HFFc6 (cell line): ENCODE measurements at places on chromosomes 6 and 20.
A peak's percentile ranks its signal among the peaks of the same experiment; 100 is the strongest.

DNA sequence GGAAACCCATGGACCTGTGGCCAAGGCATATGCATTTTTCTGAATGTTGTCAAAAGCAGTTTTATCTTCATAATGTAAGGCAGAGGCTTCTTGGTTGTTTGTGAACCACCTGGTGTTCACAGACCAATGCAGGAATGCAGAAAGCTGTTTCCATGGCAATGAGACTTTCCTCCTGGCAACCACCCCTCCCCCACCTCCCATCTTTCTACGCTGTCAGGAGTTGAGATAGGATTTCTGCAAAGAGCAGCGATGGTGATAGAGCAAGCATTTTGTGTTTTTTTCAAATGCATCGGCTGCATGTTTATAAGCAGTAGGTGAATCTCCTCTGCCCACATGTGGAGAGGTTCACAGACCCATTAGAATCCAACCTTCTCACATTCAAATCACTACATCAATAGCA lies 114.1 kb upstream of the SMLR1 start:
- DNase-seq, result no peak

- DNase-seq, result no peak
These were observed 58.7 kb downstream of the OTOR start for GRCh38 chr20:16806886-16807285.

DNA sequence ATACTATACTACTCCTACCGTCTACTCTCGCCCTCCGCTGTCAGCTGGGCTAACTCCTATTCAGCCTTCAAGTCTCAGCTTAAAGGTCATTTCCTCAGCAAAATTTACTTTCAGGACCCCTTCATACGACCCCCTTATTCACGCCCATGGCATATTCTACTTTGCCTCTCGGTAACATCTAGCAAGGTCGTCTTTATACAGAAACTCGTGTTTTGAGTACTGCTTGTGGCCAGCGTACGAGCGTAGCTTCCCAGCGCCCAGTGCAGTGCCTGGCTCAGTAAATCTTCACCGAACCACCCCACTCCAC lies 546 bp downstream of the CRNKL1 start:
- DNase-seq, result no peak

- no peak for DNase-seq
These were observed 397.7 kb downstream of the PTPRT start for GRCh38 chr20:42792052-42792451.

DNA sequence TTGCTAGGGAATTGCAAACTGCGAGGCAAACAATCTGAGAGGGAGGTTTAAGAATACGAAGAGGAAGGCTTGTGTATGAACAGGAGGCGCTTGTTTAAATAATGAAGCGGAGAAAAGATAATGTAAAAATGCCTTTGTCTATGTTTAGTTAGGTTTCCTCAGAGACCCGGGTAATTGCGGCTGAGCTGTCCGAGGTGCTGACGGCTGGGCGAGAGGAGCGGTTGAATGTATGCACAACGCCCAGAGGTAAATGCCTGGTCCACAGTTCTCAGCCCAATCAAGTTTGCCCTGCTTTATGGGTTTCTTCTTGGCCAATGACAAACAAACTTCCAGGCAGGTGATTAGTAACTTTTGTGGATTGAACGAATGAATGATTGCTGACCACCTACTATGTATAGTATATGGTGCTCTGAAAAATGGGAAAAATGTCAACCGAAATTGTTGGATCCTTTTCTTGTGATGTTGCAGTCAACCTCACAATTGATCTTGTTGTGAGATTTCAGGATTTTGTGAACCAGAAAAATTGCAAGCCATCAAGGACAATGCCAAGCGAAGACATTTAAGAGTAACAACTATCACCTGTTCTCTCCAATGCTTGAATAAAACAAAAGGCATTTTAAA lies 38.3 kb upstream of the SLC32A1 start:
- DNase-seq, result peak; percentile 12

DNA sequence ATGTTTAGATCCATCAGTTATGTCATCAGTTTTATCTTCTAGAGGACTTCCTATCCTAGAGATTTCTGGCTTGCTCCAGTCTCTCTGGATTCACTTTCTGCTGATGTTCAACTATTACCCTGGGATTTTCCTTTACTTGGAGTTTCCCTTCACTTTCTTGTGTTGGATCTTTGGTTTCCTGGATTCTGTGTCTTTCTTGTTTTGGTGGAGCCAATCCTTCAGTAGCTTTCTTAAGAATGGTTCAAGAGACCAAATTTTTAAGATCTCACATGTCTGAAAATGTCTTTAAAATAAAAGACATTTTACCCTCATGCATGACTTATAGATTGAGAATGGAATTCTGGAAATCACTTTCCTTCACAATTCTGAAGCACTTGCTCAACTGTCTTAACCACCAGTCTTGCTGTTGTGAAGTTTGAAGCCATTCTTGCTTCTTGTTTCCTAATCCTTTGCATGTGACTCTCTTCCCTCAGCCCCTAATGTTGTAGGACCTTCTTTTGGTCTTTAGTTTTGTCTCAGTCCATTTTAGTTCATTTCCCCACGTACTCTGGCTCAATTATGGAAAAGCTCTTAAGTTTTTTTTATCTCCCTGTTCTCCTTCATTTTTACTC lies 87.9 kb downstream of the ARID1B start:
- DNase-seq, result no peak

- no peak for DNase-seq
These were observed 40.8 kb upstream of the EPB41L1 start for GRCh38 chr20:36113566-36114250.

GRCh38 chr6:38367231-38367630 lies 272.5 kb downstream of the BTBD9 start:
- no peak for DNase-seq

- no peak for DNase-seq
These were observed 38.7 kb upstream of the RIPOR2 start for GRCh38 chr6:24974182-24975171.

GRCh38 chr20:20367575-20368417 lies at the start of gene INSM1:
INSM1 (plus strand) TSS chr20:20368104; CDS start chr20:20368268, 164 bp downstream.
- DNase-seq, result no peak

GRCh38 chr6:27502508-27503435 lies 29.9 kb upstream of the ZNF184 start:
- peak; percentile 85 for DNase-seq

GRCh38 chr6:137811121-137811915 lies 55.7 kb upstream of the TNFAIP3 start:
- peak; percentile 81 for DNase-seq

DNA sequence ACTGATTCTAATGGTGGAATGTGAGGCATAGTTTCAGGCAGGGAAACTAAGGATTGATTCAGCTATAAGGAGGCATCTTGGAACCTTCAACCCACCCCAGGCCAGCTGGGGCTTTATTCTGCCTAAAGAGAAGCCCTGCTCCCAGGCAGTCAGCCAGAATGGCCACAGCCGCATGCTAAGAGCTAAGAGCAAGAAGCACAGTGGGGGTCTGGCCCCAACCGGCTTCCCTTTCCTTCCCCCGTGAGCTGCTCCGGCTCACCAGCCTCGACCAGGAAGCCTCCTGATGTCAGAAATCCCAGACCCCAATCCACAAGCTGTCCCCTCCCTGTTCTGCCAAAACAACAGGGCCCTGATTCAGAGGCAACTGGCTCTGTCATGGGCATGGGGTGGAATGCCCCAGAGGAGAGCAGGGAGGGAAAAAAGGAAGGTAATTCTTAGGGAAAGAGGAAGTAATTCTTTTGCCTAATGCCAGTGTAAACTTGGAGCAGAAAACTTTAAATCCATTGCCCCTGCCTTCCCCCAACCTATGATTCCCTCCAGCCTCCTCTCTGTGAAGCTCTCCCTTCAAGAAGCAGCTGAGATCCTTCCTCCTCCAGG lies 6.9 kb downstream of the GRM4 start:
- no peak for DNase-seq

DNA sequence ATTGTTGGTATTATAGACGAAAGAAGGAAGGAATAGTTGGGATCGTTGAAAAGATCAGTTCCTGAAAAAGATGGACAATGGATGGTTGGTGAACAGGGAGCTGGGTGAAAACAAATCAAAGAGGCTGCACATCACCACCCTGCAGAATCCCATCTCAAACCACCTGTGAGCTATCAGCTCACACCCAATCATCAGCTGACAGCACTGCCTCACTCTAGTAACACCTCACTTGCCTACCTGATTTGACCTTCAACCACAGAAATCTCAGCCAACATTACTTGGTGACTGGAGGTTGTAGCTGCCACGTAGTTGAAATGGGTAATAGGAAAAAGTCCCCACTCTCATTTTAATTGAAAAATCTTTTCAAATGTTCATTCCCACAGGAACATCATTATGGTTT lies 101.8 kb upstream of the DST start:
- no peak for DNase-seq

- no peak for DNase-seq
These were observed 1.3 kb upstream of the PTK6 start for GRCh38 chr20:63538204-63539091.

DNA sequence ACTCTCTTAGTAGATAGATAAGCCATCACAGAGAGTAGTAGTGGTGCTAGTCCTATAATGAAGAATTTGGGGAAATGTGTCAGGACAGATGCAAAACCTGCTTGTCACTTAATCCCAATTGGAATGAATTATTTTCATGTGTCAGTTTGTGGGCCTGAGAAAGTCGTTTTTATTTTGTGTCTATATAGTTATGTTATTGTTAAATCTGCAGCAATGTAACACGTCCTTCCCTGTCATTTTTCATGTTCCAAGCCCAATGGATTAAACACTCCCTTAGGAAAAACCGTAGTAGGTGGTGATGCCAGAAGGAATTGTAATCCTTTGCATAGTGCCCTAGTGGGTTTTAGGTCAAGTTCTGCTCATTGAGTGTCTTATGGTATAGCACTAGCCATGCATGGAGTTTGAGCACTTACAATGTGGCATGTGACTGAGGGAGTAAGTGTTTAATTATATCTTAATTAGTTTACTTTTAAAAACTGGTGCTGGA lies 105.9 kb upstream of the PRSS16 start:
- no peak for DNase-seq

DNA sequence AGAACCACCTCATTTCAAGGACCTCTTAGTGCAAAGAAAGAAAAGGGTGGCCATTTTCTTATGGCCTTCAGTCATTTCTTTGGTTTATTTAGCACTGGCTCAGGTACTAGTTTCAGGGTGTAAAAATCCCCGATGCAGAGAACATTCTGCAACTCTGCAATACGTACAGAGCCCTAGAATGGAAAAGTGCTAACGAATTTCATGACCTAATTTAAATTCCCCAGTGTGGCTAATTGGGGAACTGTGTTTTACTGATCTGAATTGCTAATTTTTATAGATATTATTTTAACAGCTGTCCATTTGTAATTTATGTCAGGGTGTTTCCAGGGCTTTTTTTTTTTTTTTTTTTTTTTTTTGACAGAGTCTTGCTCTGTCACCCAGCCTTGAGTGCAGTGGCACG lies 160.7 kb downstream of the UST start:
- no peak for DNase-seq

DNA sequence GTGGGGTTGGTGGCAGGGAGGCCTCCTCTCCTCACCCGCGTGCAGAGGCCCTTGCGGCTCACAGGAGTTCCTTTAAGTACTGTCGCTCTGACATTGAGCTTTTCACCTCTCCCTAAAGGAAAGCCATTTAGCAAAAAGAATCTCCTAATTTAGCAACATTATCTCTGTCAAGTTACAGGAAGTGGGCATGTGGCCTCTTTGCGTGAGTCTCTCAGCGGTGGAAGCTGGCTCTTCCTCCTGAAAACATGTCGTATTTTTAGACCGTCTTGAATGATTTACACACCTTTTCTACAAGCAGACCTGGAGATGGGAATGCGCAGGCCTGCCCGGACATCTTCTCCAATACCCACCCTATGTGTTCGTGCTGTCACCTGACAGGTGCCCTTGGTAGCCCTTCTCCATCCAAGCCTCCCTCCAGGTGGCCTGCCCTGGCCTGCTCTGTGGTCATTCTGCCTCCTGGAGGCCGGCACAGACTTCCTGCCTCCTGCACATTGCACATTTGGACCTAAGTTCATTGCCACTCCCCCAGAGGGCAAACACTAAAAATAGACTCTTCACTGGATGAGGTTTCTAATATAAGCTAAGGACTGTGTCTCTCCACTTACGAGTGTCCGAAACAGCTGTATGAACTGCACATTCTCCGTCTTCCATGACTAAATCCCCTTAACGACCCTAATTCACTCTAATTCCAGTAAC lies 18.5 kb upstream of the PHACTR3 start:
- DNase-seq, result no peak

GRCh38 chr20:15069355-15069754 lies 731.9 kb upstream of the FLRT3 start:
- DNase-seq, result no peak

GRCh38 chr20:43994486-43995100 lies 79.9 kb downstream of the TOX2 start:
- peak; percentile 41 for DNase-seq

DNA sequence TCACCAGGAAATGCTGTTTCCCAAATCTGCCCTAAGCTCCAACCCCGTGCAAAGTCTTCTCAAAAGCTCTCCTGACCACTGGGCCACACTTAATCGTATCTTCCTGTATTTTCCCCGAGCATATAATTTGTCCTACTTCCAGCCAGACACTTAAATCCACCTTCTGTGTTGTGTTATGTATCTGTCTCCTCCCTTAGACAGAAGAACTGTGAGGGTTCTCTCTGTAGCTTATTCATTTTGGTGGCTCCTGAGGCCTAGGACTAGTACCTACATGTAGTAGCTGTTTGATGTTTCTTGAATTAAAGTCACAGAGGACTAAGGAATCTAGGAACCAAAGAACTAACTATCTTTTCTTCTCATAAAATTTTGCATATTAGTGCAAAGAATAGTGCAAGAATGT lies 292.6 kb downstream of the ALDH8A1 start:
- DNase-seq, result no peak

GRCh38 chr6:29376003-29376402 lies 912 bp upstream of the OR12D3 start:
- no peak for DNase-seq

GRCh38 chr20:41616228-41616627 lies 1.9 kb downstream of the CHD6 start:
- no peak for DNase-seq

GRCh38 chr20:59972037-59972801 lies 14.0 kb downstream of the CDH26 start:
- no peak for DNase-seq

DNA sequence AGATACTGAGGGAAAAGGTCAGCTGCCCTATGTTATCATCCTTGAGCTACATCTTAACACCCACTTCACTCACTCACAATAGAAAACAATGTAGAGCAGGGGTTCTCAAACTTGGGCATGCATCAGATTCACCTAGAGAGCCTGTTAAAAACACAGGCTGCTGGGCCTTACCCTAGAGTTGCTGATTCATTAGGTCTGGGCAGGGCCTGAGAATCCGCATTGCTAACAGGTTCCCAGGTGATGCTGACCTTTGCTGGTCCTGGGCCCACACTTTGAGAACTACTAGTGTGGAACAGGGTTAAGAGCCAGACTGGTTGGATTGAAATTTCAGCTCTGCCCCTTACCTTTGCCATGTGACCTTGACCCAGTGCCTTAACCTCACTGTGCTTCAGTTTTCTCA lies 25.1 kb downstream of the RSPO4 start:
- DNase-seq, result no peak

DNA sequence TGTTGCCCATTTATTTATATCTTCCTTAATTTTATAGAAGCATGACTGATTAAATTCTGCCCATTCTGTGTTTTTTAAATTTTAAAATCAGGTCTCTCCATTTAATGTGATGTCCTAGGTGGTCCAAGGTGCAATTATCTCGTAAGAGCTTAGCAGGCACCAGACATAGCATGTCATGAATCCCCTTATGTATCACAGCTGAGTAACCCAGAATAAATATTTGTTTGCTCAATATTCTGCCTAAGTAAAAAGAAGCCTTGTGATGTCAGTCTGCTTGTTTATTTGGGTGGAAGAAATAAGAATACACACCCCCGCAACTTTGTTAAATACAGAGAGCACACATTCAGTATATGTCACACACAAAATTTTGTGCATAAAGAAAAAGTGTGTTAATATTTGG lies 211.3 kb downstream of the FARS2 start:
- no peak for DNase-seq
